Lower leg skin (tissue), 4 donors: ENCODE measurements at places on chromosomes 13 and 19. TPM values are rescaled to one million over a fixed set of nuclear protein-coding genes. Genes with fewer than 3 reads are reported as not detected.

MYBPC2 gene
- 0.05 TPM for total RNA-seq

PCDH20 gene
- total RNA-seq, result 3.3 TPM

ZNF506 gene
- total RNA-seq, result 19.9 TPM

PSG11 gene
- total RNA-seq, result not detected

LILRA2 gene
- 1.8 TPM for total RNA-seq

ARHGEF18 gene
- total RNA-seq, result 49.2 TPM

ZNF534 gene
- 0.19 TPM for total RNA-seq

GPR12 gene
- total RNA-seq, result 8.6 TPM

LRP3 gene
- total RNA-seq, result 14.7 TPM

KLK12 gene
- not detected for total RNA-seq

ARHGAP45 gene
- 15.3 TPM for total RNA-seq

ZNF554 gene
- total RNA-seq, result 8.6 TPM

MIA gene
- total RNA-seq, result 14.7 TPM

LHB gene
- 4.2 TPM for total RNA-seq

GRCh38 chr13:102556806-102557205 lies 40.0 kb upstream of the TPP2 start:
- DNase-seq, result no peak

DNA sequence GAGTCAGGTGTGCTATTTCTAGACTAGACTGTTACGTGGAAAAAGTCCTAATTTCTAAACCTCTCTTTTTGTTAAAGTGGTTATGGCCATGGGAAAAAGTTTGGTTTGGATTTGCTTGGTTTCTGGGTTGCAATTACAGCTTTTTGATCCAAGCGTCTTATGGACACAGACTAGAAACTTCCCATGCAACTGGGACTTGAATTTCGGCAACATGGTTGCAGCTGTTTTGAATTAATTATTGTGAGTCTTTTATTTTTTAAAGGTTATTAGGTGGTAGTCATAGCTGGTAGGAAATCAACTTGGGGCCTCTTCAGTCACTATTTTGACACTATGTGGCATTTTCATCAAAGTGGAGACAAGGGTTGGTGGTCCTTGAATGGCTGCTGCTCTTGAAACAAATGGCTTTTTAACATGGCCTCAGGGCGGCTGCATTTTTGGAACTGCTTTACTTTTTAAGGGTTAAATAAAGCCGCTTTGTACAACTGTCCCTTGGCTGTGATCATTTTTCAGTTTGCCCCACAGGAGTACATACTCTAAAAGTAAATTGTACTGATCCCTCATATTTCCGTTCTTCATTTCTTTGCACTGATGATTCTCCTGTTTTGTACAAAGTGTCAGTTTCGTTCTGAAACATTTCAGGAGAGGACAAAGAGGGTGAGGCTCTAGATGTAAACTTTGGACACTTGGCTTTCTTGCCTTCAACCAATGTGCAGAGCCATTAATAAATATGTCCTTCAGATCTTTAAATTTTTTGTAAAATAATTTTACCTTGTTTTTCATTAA lies 15.9 kb downstream of the HNRNPM start:
- DNase-seq, result no peak

DNA sequence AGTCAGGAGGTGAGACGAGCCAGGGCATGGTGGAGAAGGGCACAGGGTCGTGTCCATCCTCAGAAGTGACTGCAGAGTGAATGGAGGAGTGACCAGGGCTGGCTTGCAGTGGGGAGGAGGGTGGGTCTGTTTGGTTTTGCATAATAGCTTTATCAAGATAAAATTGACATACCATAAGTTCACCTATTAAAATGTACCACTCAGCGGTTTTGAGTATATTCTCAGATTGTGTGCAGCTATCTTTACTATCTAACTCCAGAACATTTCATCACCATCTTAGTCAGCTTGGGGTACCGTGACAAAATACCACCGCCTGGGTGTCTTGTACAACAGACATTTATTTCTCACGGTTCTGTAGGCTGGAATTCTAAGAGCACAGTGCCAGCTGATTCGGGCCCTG lies 13.2 kb downstream of the ZNF8 start:
- no peak for DNase-seq

- DNase-seq, result no peak
Observed at GRCh38 chr13:113013878-113014751, 45.1 kb downstream of the MCF2L start.

DNA sequence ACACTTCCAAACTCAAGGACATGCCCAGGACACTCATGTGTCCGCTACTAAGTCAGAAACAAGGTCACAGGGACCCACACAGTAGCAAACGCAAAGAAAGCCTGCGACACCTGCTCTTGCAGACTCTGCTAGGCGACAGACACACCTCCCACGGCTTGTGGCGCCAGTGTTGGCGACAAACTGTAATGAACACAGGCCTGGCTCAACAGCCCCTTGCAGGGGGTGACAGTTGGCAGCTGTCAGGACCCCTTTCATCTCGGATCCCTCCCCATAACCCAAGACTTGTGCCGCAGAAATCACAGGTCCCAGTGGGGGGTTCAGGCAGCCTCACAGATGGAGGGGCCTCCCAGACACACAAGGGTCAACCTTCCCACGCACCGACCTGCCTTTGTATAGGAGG lies 364 bp downstream of the CKM start:
- DNase-seq, result no peak

- no peak for DNase-seq
Observed at GRCh38 chr19:743168-743687, 7.7 kb upstream of the MISP start.

- DNase-seq, result no peak
Observed at GRCh38 chr13:44755872-44756271, 179.7 kb upstream of the TSC22D1 start.

DNA sequence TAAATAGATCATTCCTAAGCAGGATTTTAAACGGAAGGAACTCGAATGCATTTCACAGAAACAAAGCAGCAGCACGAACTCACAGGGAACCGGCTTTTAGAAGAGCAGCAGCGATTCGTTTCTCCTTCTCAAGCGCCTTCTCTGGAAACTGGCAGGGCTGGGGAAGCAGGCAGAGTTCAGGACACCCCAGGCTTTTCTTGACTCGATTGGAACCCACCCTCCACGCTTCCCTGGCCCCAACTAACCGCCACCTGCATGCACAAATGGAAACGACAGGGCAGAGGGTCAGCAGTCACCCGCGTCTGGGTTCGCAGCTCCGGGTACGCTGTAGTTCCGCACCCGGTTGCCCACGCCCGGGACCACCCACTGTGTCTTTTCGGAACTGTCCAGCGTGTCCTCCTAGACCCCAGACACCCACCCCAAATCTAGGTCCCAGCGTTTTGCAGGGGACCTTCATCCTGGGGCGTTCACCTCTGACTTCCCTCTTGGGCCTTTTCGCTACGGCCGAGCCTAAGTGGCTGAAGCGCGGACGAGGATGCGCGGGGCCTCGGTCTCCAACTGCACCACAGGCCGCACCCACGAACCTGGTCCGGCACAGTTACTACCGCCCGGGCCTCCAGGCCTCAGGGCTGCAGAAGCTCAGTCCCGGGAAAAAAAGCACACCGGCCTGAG lies 500 bp downstream of the ZFP30 start:
- DNase-seq, result no peak

GRCh38 chr13:22482496-22483000 lies 698.2 kb upstream of the SGCG start:
- no peak for DNase-seq

- DNase-seq, result no peak
Observed at GRCh38 chr13:110652764-110653163, 37.4 kb downstream of the NAXD start.

DNA sequence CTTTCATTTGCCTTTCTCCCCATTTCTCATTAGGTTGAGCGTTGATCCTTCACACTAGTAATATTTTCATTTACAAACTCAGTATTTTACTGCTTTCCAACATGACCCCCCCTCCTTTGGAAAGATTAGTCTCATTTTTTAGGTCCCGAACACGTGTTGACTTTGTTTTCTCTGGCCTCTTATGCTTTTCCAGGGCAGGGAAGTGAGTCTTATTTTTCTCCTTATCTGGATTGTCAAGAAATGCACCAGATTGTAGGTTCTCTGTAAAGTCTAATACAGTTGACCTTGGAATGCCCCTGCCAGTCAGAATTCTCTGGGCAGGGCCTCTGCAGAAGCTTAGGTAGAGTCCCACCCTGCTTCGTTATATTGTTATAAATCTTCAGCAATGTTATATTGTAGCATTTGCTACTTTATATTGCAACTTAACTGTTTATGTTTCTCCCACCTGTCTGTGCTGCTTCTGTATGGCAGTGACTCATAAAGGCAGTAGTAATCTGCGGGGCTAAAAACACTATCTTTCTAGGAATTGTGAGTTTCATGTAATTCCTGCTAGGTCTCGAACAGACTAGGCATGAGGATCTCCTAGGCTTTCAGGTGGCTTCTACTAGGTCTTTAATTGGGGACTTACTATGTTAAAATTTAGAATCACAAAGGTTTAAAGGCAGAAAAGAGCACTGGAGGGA lies 2.0 kb downstream of the TDRD3 start:
- no peak for DNase-seq

GRCh38 chr19:44002212-44002565 lies 568 bp upstream of the ZNF230 start:
- no peak for DNase-seq

DNA sequence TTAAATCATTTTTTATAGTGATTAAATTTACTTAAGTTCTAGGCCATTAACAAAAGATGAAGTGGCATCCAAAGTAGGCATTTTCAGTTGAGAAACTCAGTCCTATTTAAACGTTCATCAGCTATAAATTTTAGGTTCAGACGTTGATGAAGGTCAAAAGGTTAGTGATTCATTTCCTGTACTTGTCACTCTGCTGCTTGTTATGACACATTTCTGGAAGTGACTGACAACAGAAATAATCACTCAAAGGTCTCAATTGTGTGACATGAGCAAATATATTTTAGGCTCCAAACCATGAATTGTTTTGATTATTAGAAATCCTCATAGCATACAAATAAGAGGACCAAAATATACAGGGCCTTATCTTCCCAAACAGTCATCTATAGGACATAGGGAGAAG lies 10.3 kb upstream of the EDNRB start:
- no peak for DNase-seq

DNA sequence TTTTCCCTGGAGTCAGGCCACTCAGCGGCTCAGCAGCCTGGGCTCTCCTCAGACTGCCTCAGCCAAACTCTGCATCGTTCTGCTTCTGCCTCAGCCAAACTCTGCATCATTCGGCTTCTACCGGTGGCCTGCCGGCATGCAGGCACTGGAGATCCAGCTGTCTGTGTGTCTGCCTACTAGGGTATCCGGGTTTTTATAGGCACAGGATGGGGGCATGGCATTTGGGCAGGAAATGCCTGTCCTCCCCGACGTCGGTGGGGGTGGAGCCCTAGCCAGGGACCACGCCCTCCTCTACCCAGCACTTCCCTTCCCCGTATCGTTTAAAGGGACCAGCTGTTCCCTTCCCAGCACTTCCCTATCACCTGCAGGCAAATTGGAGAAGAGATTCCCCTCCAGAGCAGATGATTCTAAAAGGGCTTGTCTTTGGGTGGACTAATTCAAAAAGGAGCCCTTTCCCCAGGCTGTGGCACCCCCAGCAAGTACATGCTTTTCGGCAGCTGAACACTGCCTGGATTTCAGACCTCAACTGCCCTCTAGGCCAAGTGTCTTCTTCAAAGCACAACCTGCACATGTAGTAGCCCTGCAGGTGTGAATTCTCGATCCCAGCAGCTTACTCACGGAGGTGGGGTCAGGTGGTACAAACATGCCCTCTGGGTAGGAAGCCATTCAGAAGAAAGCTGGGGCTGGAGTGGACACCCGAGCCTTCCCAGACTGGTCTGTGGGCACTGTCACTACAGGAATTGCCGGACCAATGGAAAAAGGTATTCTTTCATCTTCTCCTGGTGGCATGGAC lies 25.4 kb upstream of the GPR12 start:
- DNase-seq, result peak; percentile 34

- no peak for DNase-seq
Observed at GRCh38 chr13:26052337-26052736, 521 bp upstream of the SHISA2 start.

GRCh38 chr19:41541990-41542584 lies 33.9 kb upstream of the CEACAM21 start:
- peak; percentile 91 for DNase-seq

DNA sequence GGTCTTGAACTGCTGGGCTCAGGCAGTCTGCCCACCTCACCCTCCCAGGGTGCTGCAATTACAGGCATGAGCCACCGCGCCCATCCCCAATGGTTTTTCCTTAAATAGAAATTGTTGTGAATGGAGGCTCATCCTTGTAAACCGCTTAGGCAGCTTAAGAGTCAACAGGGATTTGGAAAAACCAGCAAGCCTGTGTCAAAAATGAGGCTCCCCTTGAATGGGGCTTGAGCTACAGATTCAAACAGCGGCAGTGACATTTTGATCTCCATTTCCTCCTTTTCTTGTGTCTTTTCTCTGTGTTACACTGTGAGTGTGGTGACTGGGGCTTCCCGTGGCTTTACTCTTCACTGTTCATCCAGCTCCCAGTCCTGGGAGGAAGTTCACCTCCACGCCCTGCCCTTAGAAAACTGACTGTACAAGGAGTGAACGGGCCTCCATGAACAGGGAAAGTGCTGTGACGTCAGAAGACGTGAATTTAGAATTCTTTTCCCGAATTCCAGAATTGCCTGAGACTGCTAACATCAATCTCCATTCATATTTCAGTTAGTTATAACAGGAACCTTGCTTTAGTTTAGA lies 15.3 kb upstream of the RAB8A start:
- DNase-seq, result no peak

DNA sequence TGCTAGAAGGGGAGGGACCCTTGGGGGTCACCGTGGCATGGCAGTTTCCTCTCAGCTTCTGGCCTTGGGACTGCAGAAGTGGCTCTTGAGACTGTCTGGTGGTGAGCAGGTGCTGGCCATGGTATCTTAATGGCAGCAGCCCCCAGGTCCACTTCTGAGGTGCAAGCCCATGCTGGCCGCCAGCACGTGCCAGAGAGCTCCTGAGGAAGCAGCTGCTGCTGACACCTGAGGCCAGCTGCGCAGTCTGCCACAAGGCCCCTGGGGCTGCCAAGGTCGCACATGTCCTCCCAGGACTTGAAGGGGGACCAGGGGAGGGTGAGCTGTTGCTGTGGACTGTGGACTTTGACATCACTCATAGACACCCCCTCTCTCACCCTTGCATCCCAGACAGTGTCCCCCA lies 48.0 kb downstream of the NFIX start:
- no peak for DNase-seq

DNA sequence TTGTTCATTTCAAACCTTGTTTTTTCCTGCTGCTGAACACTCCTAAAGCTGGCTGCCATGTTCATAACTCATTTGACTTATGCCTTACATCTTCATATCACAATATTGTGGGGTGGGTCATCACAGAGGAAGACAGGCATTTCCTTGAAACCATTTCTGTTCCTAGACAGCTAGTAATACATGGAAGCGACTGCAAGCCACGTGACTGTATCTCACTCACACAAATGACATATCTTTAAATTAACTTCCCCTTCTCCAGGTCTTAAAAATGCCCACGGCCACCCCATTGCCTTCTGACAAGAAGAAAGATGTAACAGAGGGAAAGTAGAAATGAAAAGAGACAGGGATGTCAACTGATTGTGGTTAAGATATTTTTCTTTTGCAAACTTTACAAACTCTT lies 236.8 kb downstream of the LMO7 start:
- no peak for DNase-seq

GRCh38 chr13:68076046-68076445 lies 845.9 kb upstream of the PCDH9 start:
- no peak for DNase-seq

- DNase-seq, result no peak
Observed at GRCh38 chr13:53537586-53537985, 509.0 kb downstream of the OLFM4 start.

- no peak for DNase-seq
Observed at GRCh38 chr13:86174622-86175021, 375.4 kb upstream of the SLITRK6 start.
